Immature natural killer cell (primary cell): ENCODE measurements at places on chromosomes 2 and 18. TPM values are rescaled to one million over a fixed set of nuclear protein-coding genes. Genes with fewer than 3 reads are reported as not detected.

- DNase-seq, result no peak
- no peaks in the 10 kb centered on the region for H3K27me3 ChIP-seq
- peaks cover 6% of the 10 kb centered on the region for H3K4me1 ChIP-seq
Observed at GRCh38 chr2:187500585-187501359, 52.7 kb upstream of the CALCRL start.

DNA sequence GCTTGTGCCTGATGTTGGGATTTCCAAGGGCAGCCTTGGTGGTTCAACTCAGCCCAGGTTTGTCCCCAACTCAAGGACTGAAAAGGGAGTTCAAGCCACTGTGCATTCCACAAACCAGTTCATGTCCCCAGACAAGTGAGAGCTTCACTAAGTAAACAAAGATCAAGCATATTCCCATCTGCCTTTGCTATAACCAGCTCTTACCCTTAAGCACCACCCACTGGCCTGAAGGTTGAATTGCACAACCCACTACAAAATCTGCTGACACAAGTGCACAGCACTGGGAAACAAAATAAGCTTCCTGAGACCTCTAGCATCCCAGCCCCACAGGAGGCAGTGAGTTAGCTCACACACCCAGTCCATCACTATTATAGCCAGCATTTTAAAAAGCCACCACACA lies 516.7 kb downstream of the NR4A2 start:
- H3K27me3 ChIP-seq, result no peaks in the 10 kb centered on the region
- H3K4me3 ChIP-seq, result no peak overlapping the region
- no peak overlapping the region for H3K27ac ChIP-seq
- H3K4me1 ChIP-seq, result no peaks in the 10 kb centered on the region

LINC00305 gene
- not detected for polyA plus RNA-seq

GRCh38 chr2:102703748-102704147 lies 58.1 kb upstream of the TMEM182 start:
- DNase-seq, result no peak
- H3K36me3 ChIP-seq, result no peaks in the 10 kb centered on the region
- H3K27ac ChIP-seq, result no peak overlapping the region
- no peak overlapping the region for H3K4me3 ChIP-seq
- H3K4me1 ChIP-seq, result no peaks in the 10 kb centered on the region

REG3A gene
- not detected for polyA plus RNA-seq

HMSD gene
- polyA plus RNA-seq, result not detected

DNA sequence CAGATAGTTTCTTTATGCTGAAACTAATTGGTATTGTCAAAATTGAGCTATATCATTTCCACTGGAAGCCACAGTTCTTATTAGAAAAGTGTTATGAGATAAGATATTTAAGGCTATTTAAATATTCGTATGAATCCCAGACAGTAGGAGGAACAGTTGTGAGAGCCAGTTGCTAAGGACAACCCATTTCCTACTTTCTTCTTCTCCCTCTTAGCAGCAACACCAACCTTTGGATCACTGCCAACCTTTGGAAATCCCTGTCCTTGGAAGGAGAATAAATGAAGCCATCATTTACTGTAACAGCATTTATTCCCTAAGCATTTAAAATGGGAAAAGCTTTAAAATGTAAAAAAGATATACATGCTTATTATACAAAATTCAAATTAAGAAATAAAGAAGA lies 85.8 kb downstream of the PLCL1 start:
- DNase-seq, result no peak
- H3K36me3 ChIP-seq, result no peaks in the 10 kb centered on the region
- H3K27me3 ChIP-seq, result no peaks in the 10 kb centered on the region
- no peak overlapping the region for H3K4me3 ChIP-seq
- no peak overlapping the region for H3K27ac ChIP-seq

DNA sequence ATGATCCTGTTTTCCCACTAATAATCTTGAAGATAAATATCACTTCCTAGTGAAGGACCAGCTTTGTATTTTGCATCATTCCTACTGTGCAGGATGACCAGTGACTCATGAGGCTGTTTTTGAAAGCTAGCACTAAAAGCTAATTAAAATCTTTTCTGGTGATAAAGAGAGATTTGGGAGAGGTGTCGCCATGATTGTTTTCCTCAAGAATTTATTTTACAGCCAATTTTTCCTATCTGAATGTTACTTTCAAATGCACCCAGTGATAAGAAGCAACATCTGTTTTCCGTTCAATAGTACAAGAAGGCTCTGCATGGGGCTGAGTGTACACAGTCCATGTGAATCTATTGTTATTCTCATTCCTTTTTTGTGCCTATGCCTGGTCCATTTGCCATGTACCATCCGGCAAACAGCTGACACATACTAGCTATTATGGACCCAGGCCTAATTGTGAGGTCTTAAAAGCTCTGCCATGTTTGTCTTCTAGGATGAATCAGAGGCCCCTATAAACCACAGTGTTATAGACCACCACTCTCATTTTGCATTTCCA lies 28.4 kb downstream of the MEIS1 start:
- peaks cover 3% of the 10 kb centered on the region for H3K27me3 ChIP-seq
- no peak overlapping the region for H3K27ac ChIP-seq
- H3K4me3 ChIP-seq, result no peak overlapping the region
- no peaks in the 10 kb centered on the region for H3K36me3 ChIP-seq

- no peak overlapping the region for H3K4me3 ChIP-seq
- H3K27ac ChIP-seq, result no peak overlapping the region
- peaks cover 3% of the 10 kb centered on the region for H3K27me3 ChIP-seq
- H3K4me1 ChIP-seq, result no peaks in the 10 kb centered on the region
- DNase-seq, result peak; percentile 58
Observed at GRCh38 chr2:70647873-70648481, 94.4 kb upstream of the TGFA start.

GRCh38 chr18:8176554-8176953 lies 432.7 kb upstream of the RAB12 start:
- no peaks in the 10 kb centered on the region for H3K4me1 ChIP-seq
- no peak for DNase-seq
- H3K27me3 ChIP-seq, result no peaks in the 10 kb centered on the region
- H3K4me3 ChIP-seq, result no peak overlapping the region

CDK5R2 gene
- not detected for polyA plus RNA-seq
